Muscle of back (tissue), 13 donors: ENCODE measurements at places on chromosomes 6 and 20.

DNA sequence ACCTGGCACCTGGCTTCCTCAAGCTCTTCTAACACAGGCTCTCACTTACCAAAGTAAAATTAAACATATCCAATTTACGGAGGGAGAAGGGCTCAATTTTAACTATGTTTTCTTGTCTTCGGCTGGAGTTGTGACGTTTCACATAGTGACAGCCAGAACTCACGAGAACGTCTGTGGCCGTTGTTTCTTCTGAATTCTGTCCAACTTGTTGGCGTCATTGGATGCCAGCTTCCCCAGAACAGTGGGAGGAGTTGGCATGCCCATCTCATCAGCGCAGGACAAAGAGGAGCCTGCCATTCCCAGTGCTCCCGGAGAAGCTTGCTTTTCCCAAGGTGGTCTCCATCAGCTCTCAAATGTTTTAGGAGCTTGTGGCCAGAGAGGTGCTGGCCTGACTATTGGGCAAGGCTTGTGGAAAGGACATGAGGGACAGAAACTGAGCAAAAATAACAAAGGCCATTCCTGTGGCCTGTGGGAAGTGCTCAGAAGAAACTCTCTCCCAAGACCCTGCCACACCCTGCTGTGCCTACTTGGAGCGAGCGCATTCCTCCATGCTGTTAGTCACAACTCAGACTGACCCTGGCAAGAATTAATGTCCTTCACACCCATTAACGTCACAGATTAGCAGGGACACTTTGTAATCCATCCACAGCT, 265.4 kb upstream of the CDH4 start:
- DNase-seq: no peak

DNA sequence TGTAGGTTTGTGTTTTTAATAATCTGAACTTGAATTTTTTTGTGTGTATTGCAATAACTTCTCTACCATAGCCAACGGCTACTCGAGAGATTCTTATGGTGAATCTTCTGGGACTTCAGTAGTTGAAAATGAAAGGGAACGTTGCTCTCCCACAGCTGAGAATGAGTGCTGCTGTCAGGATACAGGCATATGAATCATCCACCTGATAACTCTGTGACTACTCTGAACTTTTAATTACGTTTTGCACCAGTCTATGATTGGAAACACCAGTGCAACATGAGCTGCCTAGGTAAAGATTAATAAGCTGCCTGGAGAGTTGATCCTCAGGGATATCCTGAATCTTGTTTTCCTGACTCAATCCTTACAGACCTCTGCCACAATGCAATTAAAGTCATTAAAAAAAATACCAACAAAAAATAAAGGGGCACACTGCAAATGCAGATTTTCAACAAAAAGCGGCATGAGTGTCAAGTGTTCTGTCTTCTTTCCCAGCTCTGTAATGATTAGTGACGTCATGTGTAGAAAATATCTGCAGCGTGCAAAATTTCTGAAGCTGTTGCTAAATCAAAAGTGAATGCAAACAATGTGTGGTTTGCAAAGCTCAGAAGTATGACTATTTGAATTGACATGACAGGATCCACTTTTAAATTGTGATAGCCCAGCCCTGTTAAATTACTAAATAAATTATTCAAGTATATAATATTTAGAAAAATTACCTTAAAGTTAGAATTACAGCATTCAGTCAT, 432.2 kb downstream of the HTR1B start:
- peak; percentile 15 for DNase-seq

DNA sequence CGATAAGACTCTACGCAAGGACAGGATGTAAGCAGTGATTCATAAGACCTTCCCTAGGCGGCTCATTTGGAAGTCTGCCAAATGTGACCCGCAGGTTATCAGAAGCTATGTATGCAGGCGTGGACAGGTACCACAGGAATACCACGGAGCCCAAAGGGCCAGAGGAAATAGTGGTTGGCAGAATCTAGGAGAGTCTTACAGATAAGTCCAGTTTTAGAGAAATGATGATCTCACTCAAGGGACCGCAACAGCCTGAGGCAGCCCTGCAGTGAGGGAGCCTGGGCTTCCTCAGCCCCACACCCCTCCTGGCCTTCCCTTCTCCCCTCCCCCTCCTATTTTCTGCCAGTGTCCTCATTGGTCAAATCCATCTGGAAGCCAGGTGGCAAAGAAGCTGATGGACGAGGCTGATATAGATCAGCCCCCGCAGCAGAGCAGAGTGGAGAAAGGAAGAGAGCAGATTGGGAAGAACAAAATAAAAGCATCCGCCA, 110.6 kb downstream of the FNDC1 start:
- no peak for DNase-seq

GRCh38 chr6:74071214-74071613, 375.2 kb downstream of the CD109 start:
- no peak for DNase-seq

DNA sequence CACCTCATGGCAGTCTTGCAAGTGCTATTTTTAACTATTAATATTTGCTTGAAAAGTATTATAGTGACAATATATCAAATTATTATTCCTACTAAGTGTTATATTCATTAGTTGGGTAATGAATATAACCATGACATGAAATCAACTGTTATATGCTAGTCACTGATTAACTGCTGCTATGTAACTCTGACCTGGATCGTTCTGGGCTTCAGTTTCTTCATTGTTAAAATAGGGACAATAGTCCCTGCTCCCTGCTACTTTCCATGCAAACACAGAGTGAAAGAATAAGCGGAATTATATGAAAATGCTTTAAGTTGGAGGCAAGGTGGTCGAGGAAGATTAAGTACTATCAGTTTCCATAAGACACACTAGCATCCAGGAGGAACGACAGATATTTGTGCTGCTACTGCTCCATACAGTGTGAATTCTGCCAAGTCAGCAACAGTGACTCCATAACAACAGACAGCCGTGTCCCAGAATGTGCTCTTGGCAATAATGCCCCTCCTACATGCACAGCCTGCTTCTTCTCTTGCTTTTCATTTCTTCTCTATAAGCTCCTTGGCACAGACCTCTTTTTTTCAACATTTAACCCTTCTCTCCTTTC, 107.2 kb downstream of the CHD6 start:
- no peak for DNase-seq

- DNase-seq: no peak
Measured at GRCh38 chr6:142728364-142728763, 216.6 kb downstream of the HIVEP2 start.

GRCh38 chr6:78538002-78538401, 329.3 kb upstream of the IRAK1BP1 start:
- no peak for DNase-seq

DNA sequence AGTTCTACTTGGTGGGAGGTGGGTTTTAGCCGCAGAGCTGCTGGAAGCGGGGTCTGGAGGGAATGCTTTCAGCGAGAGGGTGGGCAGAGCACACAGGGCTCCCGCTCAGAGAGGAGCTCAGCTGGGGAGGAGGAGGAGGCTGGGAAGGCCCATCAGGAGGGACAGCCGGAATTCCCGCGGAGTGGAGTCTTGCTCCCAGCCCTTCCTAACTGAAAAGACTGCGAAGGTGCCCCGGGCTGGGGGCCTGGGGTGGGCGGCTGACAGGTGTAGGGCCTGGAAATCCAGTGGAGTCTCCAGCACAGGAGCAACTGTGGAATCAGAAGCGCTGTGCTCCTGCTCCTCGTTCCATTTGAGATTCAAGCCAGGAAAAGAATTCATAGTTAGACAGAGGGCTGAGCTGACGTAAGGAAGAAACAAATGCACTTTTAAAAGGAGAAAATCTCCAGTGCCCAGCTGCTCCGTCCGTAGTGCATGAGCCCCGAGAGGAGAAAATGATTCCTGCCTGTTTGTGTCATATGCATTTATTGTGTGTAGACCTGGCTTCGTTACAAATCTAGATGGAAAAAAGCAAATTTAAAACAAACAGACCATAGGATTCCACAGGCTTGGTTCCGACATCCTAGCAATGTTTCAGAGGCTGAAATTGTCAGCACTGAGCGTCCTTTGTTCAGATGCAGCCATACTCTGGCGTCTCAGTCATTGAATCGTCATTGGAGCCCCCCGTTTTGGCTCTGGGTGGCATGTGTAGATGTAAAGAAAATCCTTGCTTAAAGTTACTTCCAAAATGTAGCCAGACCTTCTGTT, 197.7 kb downstream of the SMOC2 start:
- peak; percentile 69 for DNase-seq

DNA sequence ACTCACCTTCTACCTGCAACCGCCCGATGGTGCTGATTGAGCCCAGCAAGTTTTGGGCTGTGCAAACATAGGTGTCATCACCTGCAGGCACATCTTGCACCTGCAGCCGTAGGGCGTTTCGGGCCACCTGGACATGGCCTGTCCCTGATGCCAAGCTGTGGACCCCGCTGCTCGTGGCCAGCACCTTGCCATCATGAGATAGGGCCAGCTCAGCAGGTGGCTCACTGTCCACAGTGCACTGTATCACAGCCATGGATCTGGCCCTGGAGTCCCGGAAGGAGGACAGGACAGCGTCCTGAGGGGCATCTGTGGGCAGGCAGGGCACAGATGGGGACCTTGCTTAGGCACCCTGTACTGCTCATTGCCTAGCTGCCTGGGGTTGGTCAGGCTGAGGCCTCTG, 10.1 kb upstream of the ADAM33 start:
- DNase-seq: no peak

DNA sequence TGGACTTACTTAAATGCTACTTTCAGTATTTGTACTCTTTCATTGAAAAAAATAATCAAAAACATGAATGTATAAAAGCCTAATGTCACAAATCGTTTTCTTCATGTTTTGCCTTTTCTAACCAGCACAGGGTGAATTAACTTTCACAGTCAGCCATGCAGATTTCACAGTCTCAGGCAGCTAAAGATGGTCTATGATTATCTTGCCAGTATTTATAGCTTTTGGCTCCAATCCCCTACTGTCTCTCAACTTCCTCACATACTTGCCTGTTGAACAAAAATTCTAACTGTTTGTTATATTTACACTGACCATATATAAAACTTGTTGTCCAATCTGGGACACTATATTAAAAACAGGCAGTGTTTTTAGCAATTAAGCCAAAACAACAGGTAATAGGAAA, 358.2 kb downstream of the ARHGAP18 start:
- no peak for DNase-seq

GRCh38 chr6:10759312-10759839, 11.8 kb downstream of the TMEM14B start:
- DNase-seq: peak; percentile 78

GRCh38 chr6:72689107-72689954, 67.5 kb downstream of the KCNQ5 start:
- no peak for DNase-seq

DNA sequence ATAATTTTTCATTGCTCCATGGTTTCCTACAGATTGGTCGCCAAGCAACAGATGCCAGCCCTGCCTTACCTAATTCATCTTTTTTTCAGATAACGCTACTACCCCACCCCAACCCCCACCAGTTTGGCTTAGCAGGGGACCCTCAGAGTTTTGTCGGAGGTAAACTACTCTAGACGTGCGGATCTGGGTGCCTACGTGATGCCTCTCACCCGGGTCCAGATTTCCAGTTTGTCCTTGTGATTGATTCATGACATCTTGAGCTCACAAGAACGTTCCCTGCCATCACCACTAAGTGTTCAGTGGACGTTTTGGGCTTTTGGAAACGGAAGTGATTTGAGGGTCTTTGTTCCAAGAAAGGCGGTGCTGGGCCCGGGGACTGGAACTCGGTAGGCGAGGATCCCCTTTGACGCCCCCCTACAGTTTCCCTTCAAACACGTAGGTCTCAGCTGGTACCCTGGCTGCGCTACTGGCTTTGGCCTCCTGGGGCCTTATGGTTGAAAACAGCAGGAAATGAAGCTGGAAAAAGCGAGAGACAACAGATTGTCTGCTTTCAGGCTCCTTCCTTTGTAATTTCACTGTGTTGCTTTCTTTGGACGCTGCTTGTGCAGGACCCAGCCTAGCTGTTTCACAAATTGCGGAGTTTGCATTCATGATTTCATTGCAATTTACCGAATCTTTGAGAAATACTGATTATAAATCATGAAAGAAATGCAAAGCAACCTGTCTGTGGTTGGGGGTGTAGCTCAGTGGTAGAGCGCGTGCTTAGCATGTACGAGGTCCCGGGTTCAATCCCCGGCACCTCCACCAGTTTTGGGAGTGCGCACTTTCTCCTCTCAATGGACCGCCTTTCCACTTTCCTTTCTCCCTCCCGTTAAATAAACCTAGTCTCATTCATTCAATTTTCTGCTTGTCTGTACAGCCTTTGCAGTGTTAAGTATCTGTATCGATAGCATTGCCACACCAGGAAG, 81.0 kb downstream of the GPX5 start:
- peak; percentile 76 for DNase-seq

GRCh38 chr6:133184798-133185372, 56.3 kb upstream of the EYA4 start:
- DNase-seq: peak; percentile 65

DNA sequence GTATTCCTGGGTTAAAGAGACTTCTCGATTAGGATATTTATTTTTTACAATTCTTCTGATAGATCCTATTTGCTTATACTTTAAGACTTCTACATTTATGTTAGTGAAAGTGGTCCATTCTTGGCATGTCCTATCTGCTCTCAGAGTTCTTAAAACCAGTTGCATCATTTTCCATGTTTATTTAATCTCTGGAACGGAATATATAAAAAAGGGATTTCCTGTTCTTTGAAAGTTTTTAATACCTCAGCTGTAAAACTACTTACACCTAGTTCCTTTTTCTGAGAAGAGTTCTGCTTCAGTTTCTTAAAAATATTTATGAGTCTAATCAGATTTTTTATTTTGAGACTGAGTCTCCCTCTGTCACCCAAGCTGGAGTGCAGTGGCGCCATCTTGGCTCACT, 18.0 kb upstream of the MYL9 start:
- no peak for DNase-seq

DNA sequence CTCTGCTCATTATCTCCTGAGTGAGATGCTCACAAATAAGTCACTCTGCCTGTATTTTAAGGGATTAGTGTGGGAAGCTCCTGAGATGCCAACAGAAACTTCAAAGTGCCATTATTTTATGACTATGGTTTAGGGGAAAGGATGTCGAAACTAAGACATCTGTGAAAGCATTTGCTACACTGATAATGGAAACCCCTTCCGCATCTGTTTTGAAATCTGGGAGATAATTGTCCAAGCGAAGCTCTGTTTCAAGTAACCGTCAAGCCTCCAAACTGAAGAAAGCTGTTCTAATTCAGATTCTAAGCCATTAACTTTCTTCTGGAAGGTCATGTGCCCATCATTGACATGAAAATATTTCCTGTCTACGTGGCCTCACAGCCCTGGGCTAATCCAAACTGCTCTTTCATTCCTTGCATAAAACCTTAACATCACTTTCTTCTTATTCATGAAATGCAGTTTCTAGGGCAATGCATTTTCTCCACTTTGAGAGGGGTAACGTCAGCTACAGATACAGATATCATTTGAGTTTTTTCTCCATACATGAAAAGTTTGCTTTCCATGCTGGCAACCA, 932.0 kb downstream of the C6orf118 start:
- DNase-seq: no peak

GRCh38 chr6:129473546-129473945, 236.4 kb downstream of the ARHGAP18 start:
- no peak for DNase-seq
